ENCODE measurements at places on chromosomes 12 and 14.

DNA sequence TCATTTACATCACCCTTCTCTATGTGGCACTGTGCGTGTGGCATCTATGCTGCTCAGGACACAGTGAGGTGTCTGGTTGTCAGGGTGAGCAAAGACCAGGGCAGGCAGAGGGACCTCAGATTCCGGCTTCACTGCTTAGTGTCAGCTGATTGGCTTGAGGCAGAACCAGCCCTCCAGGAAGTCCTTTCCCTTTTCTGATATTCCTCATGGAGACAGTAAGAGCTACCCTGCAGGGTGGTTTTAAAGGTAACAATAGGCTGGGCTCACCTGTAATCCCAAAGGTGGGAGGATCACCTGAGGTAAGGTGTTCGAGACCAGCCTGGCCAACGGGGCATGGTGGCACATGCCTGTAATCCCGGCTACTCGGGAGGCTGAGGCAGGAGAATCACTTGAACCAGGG lies 129.3 kb upstream of the AMIGO2 start:
- no peak for DNase-seq

- DNase-seq, result no peak
Measured at GRCh38 chr14:69490219-69490918, 5.8 kb downstream of the PLEKHD1 start.

DNA sequence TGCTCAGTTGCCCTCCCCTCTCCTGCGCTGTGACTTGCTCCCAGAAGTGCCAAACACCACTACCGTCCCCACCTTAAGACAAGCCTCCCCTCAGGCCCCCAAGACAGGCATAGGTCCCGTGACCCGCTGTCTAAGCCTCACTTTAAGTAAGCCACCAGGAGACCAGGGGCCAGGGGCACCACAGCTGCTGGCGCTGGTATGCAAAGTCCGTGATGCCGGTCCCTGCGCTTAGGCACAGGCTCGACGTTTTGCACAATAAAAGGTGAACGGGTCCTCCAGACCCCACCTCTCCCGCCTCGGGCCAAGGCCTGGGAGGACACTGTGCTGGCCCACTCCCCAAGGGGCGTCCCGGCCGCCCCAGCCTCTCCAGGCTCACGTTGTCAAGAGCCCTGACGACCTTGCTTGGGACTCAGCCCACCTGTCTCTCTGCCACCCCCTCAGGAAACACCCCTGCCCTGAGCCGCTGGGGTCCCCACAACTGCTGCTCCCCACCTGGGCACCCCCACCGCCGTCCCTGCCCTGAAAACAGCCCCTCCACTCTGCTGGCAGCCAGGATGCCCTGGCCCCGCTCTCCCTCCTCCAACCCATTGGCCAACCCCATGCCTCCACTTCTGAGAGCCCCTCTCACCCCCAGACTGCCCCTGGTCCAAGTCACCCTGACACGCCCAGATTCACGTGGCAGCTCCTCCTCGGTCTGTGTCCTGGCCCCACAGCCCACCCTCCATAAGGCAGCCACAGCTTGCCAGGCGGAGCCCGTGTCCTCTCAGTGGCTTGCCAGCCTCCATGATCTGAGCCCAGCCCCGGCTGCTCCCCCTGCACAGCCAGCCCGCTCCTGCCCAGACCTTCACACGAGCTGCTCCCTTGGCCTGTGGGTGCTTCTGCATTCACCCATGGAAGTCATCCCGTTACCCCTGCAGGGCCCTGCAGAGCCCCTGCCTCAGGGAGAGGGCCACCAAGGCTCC lies 11.9 kb downstream of the JAG2 start:
- no peak for DNase-seq

- DNase-seq, result no peak
Measured at GRCh38 chr14:102923201-102923924, 900 bp downstream of the AMN start.

GRCh38 chr12:24111086-24111485 lies 161.6 kb upstream of the SOX5 start:
- DNase-seq, result no peak

GRCh38 chr12:65462484-65462883 lies 184.0 kb downstream of the MSRB3 start:
- DNase-seq, result no peak

- DNase-seq, result no peak
Measured at GRCh38 chr14:68282479-68283377, 463.1 kb downstream of the RAD51B start.

DNA sequence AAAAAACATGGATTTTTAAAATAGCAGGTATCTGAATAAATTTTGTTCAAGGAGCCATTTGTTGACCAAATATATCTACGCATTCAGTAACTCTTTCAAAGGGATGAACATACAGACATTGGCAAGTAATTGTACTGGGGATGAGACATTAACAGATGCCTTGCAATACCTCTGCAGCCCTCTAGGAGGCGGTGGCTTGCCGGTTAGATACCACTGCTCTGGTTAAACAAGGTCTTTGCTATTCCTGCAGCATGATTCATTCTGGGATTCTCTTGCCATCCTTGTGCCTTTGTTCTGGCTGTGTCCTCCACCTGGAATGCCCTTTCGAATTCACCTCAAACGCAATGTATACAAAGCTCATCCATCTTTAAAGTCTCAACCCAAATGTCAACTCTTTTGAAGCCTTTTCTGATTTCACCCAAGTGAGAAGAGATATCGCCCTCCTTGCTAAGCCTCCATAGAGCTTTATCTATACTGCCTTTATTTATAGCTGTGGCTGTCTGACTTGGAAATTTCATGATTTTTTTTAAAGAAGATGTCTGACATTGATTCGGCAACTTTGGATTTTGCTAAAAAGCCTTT lies 131.0 kb upstream of the SRRM4 start:
- no peak for DNase-seq

- DNase-seq, result no peak
Measured at GRCh38 chr12:75455839-75456238, 24.7 kb upstream of the GLIPR1 start.

DNA sequence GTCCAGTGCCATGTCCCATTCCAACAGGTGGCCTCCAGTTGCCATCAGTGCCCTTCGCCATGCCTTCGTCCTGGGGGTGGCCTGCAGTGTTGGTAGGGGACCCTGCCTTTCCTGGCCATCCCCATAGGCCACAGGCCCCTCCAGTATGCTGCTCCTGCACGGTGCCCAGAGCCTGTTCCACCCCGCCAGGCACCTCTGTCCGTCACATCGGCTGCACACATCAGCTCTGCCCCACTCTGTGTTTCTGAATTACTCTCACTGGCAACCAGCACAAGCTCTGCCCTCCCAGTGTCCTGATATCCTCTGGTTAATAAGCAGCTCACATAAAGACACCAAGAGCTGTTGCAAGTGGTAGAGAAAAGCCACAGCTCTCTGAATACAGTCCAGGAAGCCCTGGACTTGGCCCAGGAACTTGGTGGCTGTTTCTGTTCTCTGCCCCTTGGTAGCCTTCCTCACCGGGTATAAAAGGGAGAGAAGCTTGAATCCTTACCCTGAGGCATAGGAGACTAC lies 31.3 kb upstream of the ATP2A2 start:
- DNase-seq, result no peak

DNA sequence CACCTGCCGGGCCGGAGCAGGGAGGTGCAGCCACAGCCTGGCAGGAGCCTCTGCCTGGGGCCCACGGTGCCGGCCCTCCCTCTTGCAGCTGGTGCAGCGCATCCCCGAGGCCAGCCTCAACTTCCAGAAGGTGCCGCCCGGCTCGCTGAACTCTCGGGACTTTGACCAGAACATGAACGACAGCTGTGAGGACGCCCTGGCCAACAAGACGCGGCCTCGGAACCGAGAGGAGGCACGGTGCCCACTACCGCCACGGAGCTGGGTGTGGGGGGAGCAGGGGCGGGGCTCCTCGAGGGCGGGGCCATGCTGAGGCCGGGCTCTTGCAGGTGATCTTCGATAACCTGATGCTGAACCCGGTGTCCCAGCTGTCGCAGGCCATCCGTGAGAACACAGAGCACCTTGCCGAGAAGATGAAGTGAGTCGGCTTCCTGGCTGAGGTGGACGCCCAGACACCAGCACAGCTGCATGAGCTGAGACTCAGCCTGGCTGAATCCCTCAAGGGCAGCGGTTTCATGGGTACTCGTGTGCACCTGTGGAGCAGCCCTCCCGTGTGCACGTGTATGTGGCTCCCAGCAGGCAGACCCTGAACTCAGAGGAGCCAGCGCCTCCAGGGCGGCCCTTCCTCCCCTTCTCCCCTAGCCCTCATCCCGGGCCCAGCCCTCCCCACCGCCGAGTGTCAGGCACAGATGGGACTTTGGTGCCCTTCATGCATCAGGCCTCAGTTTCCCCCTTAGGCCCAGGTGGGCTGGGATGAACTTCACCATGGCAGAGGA lies 28.6 kb downstream of the CEP170B start:
- DNase-seq, result no peak

DNA sequence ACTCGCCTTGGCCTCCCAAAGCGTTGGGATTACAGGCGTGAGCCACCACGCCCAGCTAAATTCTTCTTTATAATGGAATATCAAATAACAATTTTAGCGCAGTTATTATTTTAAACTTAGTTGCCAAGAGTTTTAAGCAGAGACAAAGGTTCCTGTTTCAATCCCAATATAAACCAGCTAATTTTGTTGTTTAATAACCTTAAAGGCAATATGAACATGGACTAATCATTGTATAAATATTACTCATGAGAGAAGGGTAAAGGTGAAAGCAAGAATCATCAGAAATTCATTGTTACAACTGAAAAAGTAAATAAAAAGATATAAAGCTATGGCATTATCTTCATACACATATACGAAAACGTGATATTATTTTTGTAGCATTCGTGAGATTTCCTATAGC lies 8.2 kb downstream of the DTD2 start:
- no peak for DNase-seq

GRCh38 chr12:117680312-117680711 lies 288.5 kb downstream of the KSR2 start:
- no peak for DNase-seq

All from stimulated activated CD8-positive, alpha-beta memory T cell treated with anti-CD3 and anti-CD28 coated beads, Interleukin-15, amount 100 ng/mL, for 24 hours (primary cell).